ENCODE measurements at places on chromosomes 4 and X.

DNA sequence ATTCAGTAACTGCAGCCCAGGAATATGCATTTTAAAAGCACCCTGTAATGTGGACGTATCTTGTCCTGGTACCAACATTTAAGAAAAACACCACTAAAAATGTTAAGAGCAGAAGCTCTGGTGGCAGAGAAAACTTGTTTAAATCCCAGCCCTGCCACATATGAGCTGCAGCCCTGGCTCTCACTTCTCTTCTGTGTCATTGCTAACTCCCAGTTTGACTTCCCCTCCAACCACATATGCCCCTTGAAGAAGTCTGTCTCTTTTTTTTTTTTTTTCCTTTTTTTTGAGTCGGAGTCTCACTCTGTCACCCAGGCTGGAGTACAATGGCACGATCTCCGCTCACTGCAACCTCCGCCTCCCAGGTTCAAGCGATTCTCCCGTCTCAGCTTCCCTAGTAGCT lies 14.8 kb downstream of the LHFPL1 start:
- DNase-seq = no peak

DNA sequence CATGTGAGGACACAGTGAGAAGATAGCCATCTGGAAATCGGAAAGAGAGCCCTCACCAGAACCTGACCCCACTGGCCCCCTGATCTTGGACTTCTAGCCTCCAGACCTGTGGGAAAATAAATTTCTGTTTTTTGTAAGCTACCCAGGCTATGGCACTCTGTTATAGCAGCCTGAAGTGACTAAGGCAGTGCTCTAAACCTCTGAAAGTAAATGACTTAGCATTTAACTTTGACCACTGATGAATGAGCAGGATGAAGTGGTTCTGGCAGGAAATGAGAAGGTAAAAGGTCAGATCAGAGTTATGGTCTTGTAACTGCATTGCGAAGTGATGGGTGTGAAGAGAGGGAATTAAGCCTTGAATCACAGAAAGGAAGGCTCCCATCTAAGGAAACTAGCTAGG lies 17.0 kb downstream of the GPAT3 start:
- no peak for DNase-seq

- DNase-seq = no peak
Observed at GRCh38 chrX:10797466-10797865, 177.1 kb upstream of the MID1 start.

GRCh38 chr4:159910721-159911120 lies 807.8 kb downstream of the RAPGEF2 start:
- DNase-seq = no peak

DNA sequence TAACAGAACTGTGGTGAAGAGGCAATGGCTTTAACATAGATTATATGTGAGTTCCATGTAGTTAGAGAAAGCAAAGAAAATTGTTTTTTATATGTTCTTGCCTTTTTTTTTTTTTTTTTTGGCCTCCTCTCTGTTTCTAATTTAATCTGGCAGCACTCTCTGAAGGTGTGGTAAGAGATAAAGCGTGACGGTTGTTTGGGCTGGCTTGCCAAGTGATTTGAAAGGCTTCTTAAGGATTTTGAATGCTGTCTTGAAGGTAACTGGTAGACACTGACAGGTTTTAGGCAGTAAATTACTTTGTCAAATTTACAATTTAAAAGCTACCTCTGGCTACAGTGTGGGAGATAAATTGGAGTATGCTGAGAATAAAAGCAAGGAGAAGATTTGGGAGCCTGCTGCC lies 269.3 kb upstream of the HS3ST1 start:
- no peak for DNase-seq

DNA sequence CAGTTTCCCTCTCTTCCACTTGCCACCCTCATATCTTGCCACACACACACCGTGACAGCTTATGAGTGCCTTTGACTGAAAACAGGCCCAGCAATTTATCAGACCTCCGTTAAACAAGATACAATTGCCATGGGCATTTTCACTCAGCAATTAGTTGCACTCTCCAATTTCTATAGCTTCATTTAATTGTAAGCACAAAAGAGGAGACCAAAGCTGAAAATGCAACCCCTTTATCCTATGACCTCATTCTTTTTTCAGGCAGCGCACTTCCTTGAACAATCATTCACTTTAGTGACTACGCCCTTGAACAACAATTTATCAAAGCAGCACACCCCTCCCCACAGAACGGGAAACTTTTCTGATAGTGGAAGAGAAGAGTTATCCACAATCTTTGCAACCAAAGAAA lies 4.1 kb downstream of the POF1B start:
- peak; percentile 1 for DNase-seq

DNA sequence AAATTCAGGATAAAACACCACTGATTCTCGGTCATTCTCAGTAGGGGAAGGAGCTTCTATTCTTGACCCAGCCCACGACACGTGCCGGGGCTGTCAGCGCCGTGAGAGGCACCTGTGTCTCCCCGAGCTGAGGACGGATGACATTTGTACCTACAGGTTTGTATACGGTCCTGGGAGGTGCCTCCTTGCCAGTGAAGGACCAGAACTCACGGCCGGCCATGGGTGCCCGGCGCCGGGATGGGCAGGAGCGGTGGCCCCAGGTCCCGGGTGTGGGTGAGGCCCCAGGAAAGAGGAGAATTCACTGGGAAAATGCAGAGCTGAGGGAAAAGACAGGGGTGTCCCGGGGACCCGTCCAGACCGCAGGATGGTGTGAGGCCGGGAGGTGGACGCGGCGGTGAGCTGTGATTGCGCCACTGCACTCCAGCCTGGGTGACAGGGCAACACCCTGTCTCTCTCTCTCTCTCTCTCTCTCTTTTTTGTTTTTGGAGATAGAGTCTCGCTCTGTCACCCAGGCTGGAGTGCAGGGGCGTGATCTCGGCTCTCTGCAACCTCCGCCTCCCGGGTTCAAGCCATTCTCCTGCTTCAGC lies 48.9 kb upstream of the PPP2R3B start:
- no peak for DNase-seq

- no peak for DNase-seq
Observed at GRCh38 chr4:89835413-89835812, 1.5 kb downstream of the SNCA start.

DNA sequence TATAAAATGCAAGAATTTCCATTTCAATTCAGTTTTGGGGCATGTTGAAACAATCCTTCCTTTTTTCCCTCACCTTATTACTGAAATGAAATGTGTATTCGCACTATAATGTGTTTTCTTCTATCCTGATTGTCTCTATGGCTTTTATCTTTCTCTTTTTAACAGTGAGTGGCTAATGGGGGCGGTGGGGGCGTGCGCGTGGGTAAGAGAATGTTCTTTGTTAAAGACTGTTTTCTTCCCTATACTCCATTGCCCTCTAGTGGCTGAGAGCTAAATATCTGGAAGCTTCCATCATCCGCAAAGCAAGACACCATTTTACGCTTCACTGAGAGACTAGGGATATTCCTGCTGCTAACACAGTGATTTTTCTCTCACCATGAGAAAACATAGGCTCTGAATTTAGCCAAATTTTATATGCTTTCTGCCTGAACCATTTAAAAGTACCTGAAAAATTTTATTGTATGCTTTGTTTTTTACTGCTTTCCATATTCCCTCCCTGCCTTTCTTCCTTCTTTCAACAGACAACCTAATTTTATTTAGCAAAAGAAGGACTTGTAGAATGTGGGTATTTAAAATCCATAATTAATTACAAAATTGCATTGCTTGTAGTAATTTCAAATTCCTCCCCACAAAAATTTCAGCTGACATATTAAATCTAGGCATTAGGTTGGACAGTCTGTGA lies 194.0 kb downstream of the GASK1B start:
- peak; percentile 72 for DNase-seq

- peak; percentile 20 for DNase-seq
Observed at GRCh38 chrX:47093248-47093647, 15.0 kb downstream of the RGN start.

GRCh38 chr4:66059136-66059535 lies 388.8 kb upstream of the EPHA5 start:
- DNase-seq = no peak

DNA sequence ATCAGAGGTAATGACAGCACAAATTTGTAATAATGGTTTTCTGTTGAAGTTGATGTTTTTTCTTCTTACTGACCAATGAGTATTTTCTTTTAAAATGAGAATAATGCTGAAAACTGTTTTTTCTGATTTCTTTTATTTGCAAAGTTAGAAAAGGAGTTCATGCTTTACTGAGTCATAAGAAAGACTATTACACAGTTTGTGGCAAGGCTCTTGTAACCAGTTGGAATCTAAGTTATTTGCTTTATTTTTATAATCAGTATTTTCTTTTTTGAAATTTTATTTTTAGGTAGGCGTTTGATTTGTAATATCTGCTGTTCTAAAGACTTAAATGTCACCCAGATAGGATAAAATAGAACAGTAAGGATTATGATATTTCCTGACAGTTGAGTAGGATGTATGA lies 25.5 kb downstream of the ANAPC4 start:
- no peak for DNase-seq

DNA sequence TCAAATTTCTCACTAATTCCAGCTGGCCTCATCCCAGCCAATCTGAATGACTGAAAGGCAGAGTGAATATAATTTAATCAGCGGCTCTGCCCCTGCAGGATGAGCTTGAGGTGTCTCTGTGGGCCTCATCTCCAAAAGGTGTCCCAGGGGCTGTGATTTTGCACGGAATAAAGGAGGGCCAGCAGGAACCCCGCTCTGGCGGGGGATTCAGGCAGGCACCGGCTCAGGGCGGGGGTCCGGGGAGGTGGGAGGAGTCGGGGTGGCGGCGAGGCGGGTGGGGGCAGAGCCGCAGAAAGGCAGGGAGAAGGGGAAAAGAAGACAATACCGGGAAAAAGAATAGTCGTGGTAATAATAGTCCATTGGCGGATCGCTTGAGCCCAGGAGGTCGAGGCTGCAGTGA lies 16.0 kb upstream of the ERCC6L start:
- peak; percentile 29 for DNase-seq
